ENCODE measurements at places on chromosomes 6 and 20.

DNA sequence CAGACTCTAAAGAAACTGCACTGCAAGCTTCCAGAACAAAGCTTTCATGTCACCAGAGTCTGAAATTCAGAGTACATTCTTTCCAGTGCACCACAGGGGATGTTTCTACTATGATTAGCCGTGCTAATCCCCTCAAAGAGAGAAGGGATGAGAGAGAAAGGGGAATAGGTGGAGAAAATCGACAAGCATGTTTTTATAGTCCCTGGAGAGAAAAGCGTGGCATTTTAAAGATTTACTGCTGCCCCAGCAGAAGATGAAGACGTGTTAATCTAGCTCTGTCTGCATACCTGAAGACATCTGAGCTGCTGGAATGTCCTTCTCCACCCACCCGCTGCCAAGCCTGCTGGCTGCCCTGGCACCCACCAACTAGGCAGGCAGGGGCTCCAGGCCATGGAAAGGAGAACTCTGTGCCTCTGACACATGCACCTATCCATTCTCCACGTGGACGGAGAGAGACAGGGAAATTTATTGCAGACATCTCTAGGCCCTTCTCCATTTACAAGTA is 4.1 kb downstream of the MYLK4 start:
- DNase-seq, result no peak

- no peak for DNase-seq
Measured at GRCh38 chr20:49505518-49505917, 23.1 kb upstream of the KCNB1 start.

- DNase-seq, result no peak
Measured at GRCh38 chr6:167762259-167762962, 64.3 kb upstream of the AFDN start.

DNA sequence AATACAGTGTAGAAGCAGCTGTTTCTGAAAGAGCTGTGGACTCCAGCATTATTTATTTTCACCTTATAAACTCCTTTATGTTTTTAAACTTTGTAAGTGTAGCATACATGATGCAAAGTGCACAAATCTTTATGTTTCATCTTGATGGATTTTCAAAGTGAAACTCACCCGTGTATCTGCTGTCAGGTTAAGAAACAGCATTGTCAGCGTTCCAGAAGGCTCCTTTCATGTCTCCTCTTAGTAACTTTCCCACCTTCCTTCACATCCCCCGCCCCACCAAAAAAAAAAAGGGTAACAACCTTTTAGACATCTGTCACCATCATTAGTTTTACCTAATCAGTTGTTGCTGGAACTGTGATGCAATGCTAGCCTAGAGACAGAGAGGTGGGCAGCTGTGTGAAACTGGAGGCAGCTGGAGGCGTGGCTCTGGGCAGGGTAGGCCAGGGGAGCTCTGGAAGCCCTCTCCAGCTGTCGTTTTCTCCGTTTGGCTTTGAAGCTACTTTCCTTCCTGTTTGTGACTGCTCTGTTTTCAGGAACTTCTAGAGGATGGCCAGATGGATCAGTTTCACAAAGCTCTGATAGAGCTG is 7.2 kb downstream of the ACTR5 start:
- DNase-seq, result no peak

DNA sequence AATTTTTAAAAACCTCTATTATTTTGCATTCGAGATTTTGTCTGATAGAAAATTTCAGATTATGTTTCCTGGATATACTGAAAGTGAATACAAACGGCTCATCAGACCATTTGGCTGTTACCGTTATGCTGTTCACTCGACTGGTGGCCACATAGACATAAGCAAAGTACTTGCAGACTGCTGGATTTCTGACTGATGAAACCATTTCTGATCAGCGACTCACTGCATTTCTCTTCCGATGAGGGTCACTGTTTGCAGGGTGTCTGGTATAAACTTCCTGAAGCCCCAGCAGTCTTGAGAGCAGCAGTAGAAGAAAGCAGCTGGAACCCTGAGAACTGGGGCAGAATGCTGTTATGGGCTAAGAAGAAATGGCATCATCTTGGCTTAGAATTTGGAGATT is 17.7 kb downstream of the SNX9 start:
- no peak for DNase-seq

- DNase-seq, result no peak
Measured at GRCh38 chr20:10706460-10706811, 32.6 kb upstream of the JAG1 start.

DNA sequence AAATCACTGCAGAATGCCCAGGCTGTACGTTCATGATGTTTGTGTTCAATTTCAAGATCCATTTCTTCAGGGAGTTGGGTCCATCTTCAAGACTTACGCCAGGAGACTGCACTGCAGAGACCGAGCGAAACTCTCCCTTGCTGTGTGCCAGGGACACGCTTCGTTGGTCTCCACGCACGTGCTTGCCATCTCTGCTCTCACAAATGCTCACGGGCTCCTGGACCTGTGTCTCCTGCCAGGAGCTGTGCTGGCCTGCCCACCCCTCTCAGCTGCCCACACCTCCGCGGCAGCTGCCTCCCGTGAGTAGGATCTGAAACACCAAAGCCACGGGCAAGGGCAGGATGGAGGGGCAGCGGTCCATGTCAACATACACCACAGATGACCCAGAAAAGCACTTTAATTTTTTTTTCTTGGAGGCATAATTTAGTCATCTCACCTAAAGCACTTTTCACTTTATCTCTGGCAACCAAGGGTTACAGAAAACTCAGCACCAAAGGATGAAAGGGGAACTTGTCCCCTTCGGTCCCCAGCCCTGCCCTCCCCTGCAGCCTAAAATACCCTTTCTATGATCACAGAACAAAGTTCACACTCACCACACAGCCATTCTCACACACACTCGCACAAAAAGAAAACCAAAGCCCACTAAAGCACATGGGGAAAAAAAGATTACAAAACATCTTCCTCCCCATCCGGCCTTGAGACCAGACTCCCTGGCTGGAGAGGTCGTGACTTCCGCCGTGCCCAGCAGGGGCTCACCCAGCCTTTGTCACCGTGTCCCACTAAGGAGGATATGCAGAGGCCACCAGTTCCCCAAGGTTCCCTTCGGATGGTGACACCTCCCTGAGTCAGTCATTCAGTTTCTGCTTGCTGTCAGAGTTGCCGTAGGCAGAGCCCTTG is 137.9 kb downstream of the AGPAT4 start:
- DNase-seq, result no peak

- no peak for DNase-seq
Measured at GRCh38 chr6:7841781-7842468, 68.7 kb downstream of the TXNDC5 start.

DNA sequence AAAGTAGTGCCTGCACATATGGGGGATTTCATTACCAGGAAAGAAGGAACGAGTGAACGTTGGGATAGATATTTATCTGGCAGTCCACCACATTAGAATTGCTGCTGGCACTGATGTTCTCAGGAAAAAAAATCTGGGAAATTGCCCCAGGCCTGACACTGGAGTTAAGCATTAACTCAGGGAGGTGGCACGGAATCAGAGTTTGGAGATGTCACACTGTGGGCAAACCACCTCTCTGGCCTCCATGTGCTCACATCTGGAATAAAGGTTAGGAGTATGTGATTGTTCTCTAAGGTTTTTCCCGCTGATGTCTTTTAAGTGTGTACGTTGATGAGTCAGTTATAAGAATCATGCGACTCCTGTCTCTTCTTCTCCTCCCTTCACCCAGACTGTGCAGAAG is 7.9 kb downstream of the TGM3 start:
- no peak for DNase-seq

DNA sequence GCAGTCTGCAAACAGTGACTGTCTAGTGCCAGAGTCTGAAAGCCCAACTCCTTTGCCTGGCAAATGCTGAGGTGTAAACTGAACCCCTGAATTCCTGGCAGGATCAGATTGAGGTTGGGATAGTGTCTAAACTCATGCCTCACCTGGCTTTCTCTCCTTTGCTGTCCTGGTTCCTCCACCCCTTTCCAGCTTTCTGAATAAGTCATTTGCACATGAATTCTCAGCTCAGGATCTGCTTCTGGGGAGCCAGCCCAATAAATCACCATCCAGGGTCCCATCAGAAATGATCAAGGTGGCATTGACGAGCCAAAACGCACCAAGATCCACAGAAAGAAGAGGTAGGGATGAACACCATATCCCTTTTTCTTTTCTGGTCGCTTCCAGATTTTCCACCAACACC is 301.6 kb downstream of the LRFN2 start:
- no peak for DNase-seq

DNA sequence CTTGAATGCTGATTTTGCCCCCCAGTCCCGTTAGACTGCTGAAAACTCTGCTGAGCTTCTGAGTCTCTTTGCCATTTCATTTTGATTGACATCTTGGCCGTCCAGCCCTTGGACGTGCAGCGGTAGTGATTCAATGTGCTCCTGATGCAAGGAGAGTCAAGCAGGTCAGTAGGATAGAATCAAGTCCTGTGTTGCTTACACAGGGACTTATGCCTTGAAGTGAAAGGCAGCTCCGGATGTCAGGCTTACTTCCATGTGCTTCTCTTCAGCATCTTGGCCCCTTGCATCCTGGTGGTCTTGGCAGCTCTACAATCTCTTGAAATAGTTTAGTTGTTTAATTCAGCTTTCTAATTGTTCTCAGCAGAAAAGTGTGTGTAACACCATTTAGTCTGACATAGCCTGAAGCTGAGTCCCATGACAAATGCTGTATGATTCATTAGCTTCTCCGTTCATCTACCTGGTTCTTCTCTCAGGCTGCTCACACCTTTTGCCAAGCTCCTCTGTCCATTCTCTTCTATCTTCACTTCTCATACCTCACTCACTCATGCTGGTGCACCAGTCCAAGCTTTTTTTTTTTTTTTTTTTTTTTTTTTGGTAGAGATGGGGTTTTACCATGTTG is 76.0 kb downstream of the EZR start:
- DNase-seq, result no peak

- DNase-seq, result no peak
Measured at GRCh38 chr6:87071683-87072082, 23.2 kb downstream of the CGA start.

DNA sequence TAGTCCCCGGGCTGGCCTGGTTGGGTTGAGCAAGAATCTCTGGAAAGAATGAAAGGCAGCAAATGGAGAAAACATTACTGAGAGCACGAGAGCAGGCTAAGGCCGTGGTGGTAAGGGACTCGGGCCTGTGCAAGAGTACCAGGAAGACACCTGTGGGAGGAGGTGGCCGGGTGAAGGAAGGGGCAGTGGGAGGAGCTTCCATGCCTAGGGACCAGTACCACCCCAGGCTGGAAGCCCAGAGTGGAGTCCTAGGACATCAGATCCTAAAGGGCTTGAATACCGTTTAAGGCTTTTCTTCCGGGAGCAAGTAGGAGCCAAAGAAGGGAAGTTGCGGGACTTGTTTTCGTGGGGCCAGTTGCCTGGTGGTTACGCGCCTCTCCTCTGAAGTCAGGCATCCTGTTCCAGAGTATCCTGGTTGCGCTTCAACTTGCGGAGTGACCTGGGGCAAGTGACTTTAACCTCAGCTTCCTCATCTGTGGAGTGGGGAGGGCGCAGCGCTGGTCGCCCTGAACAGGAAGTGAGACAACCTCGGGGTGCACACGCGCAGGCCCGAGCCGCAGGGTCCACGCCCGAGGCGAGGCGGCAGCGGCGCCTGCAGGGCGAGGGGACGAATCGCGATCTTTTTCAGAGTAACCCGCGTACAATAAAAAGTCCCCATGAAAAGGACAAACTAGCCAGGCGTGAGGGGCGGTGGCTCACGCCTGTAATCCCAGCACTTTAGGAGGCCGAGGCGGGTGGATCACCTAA is 1.1 kb upstream of the TPD52L2 start:
- peak; percentile 62 for DNase-seq

DNA sequence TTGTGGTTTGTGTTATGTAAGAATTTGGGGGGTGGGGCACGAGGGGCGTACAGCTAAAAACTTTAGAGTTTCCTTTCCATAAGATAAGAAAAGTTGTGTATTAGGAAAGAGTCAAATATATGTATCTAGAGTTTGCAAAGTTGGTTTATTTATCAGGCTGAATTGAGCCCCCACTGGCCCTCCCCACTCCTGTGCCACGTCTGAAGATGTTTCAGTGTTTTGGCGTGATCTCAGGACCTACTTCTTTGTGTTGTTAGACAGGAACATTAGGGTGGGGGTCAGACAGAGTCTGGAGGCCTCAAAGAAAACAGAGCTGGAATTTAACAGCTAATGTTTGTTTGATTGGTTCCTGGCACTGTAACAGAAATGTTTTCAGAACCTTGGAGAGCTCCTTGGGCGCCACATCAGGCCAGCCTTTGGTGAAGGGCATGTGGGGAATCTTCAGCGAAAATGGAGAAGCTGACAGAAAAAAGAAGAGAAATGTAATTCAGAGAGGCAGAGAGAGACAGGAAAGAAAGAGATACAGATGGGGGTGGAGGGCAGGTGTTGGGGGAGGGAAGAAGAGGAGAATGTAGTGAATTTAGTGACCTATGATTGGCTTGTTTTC is 674 bp downstream of the NRSN1 start:
- DNase-seq, result no peak

DNA sequence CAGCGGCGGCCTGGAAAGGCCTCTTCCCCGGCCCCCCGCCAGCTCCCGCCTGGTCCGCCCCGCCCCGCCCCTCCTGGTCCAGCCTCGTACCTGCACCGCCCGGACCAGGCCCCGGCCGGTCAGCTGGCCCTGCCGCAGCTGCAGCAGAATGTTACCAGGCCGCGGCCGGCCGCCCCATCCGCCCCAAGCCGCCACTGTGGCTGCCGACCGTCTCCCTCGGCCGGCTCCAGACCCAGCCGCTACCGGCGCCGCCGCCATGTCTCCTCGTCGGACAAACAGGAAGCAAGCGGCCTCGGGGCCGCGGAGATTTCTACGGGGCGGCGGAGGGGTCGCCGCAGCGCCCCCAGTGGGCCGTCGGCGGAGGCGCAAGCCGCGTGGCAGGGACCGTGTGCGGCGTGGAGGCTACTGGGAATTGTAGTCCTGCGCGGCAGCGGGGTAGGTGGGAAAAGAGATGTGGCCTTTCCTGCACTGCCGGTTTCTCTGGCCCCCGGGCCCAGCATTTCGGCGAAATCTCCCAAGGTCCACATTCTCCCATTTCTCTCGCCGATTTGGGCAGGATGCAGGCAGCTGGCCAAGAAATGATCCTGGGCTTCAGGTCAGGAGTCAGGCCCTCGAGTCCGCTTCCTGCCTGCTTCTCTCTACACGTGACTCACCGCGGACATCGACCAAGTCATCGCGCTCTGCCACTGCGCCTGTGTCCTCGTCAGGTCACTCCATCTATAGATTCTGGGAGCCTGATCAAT is at the start of gene TRPC4AP:
TSS of gene TRPC4AP (minus strand) at position 284 of the 743 bp plus-strand sequence. CDS start at position 258, 26 bp downstream.
- DNase-seq, result peak; percentile 86
